CD4-positive, alpha-beta T cell (primary cell): ENCODE measurements at places on chromosomes 2 and 18.

DNA sequence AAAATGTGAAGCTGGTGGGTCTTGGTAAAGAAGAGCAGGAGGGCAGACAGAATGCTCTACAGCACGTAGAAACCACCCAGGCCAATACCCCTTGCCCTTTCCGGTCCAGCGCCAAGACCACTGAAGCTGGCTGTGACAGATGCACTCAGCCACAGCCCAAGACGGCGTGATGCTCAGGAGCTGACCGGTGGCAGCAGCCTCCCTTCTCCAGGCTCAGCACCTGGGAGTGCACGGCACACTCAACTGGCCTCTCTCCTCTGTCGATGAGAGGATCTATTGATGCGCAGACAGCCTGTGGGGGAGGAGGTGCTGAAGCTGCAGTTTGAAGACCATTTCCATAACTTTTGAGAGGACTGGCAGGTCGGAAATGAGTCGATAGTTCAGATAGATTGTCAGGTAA, 141.0 kb upstream of the MYT1L start:
- DNase-seq: no peak

DNA sequence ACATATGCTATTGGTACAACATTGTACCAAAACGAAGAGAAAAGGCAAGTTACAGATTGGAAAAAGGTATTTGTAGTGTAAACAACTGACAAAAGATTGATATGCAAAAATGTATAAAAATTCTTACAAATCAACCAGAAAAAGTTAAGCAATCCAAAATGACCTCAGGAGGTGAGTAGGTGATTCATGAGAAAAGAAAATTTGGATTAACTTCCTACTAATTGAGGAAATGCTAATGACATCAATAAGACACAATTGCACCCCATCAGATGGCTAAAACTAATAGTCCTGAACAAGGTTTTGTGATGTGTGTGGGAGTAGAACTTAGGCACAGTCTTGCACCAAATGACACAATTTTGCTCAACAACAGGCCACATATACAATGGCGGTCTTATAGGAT, 129.3 kb downstream of the COPS8 start:
- DNase-seq: no peak

DNA sequence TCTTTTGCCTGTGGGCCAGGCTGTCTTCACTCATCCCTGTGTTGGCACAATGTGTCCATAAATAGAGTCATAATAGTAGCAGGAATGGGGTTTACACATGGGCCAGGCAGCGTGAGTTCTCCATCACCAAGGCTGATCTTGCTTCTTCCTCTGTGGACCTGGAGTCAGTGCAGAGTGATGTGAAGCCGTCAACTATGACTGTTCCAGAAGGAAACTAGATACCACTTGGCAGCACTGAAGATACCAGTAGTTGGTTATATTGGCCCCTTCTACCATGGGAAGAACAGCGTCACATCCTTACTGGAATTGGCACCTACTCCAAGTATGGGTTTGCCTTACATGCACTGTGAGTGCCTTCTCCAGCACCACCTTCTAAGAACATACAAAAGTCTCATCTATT, 30.2 kb downstream of the COPS8 start:
- DNase-seq: no peak

- DNase-seq: peak; percentile 5
Observed at GRCh38 chr2:63977904-63978303, 41.3 kb downstream of the VPS54 start.

DNA sequence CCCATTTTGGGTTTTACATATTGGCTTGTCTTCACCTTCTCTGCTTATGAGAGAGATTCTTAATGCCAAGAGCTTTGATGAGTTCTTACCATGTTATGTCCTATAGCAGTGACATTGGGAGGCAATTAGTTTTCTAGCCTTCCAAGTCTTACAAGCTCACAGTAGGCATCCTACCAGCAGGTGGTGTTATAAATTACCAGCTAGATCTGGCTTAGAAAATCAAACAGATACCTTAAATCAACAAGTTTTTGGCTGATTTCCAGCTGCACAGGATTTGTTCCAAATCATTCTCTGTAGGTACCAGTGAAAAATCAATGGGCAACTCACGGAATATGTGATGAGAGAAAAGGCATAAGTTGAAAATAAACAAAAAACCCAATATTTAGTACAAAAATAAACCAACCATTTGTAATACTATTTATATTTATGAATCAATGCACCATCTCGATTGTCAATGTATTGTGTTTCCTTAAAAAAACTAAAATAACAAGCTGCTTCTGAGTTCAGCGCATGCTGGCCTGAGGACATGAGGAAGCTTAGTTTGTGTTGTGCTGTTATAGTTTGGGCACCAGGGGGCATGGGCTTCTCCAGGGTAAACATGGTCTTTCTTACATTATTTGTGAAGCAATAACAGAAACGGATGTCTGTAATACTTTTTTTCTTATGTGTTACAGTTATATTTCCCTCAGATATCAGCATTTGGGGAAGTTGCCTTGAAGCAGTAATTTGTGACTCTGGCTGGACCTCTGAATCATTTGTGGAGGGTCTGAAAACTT, 34.1 kb upstream of the NXPH2 start:
- DNase-seq: no peak

DNA sequence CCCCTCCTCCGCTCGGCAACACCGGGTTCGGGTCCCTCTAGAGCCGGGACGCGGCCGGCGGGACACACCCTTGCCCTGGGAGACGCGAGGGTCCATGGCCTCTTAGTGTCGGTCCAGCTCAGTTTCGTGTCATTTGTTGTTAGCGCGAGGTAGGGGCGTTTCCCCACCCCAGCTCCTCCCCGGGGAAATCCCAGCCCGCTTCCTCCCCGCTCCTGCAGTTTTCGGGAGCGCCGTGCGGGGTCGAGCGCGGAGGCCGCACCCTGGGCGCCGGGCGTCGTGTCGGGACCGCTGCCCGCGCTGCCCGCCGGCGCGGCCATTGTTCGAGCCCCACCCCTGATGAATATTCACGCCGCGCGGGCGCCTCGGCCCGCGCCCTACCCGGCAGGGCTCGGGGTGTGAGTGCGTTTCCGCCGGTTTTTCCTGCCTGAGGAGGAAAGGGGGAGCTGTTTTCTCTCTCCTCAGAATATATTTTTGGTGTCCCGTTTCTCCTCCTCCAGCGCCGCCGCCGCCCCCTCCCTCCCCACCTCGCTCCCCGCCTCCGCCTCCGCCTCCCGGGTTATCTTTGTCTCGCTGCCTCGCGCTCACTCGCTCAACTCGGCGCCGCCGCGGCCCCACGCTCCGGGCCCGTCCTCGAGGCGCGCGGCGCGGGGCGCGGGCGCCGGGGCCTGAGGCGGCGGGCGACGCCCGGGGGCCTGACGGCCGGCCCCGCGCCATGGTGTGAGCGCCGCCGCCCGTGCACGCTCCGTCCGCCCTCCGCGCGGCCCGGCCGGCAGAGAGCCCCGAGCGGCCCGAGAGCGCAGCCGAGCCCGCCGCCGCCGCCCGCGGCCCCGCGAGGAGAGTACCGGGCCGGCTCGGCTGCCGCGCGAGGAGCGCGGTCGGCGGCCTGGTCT, at the start of gene MAP4K4:
Gene MAP4K4 (plus strand): TSS at position 584 of the 890 bp plus-strand sequence. CDS start 374 bp downstream, outside the sequence.
- DNase-seq: peak; percentile 89

- no peak for DNase-seq
Observed at GRCh38 chr2:217910875-217911212, 92.0 kb downstream of the TNS1 start.

DNA sequence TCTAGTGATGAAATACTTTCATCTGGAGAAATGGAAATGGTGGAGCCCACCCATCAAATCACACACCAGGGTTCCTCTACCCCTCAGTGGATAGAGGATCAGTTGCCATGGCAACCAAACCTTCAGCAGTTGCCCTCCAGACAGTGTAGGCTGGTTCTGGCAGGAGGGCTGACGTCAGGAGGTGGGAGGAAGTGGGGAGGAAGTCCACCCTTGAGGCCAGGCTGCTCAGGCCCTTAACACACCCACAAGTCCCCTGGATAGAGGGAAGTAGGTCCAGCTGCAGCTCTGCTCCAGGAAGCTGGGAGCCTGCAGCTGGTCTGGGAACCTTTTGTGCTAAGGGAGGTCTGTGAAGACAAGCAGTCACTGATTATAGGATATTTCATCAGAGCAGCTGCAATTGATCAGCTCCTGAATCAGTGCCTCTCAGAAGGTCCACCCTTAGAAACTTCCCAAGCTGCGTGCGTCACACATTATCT, 186.6 kb downstream of the MTX2 start:
- no peak for DNase-seq

DNA sequence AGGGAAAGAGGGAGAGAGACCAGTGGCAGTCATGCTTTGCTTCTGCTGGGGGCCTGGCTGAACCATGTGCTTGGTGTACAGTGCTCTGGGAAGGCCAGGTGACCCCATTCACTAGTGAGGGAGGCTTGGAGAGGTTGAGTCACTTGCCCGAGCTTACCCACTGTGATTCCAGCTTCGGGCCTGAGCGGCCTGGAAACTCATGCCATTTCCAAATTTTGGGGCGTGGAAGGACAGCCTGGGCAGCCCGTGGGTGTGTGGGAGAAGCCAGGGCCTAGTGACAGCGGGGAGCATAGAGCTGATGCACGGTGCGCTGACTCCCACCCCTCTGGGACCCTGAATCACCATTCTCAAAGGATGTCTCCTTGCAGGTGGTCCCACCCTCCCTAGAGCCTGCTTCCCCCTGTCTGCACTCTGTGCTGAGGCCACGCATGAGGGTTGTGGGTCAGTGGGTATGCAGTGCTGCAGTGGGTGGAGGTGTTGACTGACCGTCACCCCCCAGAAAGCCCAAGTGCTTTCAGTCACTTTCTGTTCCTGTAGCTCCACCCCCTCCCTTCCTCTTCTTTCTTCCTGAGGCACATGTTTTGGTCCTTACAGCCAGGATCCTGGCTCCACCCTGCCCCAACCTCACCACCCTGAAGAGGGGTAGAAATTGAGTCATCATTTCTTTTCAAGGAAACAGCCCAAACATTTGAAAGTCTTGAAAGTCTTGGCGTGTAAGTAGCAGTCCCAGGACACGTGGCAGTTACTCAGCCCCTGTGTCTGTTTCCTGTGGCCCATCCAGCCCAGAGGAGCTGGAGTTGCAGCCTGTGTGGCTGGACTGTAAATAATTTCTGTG, 69.3 kb upstream of the MCFD2 start:
- no peak for DNase-seq

DNA sequence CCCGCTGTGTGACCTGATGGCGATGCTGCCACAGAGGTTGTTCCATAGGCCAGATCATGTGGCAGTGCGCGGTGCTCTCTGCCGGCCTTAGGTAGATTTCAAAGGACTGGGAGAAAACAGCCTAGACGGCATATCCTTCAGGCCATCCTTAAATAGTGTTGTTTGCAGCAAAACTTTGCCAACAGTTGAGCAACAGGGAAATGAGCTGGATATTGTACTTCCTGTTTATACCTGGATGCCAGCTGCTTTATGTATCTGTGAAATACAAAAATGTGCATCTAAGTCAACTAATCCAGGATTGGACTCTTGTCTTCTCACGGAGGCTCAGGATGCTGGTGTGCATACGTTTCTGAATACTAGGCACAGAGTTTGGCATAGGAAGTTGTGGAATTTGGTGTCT, 107.1 kb downstream of the EML6 start:
- no peak for DNase-seq

DNA sequence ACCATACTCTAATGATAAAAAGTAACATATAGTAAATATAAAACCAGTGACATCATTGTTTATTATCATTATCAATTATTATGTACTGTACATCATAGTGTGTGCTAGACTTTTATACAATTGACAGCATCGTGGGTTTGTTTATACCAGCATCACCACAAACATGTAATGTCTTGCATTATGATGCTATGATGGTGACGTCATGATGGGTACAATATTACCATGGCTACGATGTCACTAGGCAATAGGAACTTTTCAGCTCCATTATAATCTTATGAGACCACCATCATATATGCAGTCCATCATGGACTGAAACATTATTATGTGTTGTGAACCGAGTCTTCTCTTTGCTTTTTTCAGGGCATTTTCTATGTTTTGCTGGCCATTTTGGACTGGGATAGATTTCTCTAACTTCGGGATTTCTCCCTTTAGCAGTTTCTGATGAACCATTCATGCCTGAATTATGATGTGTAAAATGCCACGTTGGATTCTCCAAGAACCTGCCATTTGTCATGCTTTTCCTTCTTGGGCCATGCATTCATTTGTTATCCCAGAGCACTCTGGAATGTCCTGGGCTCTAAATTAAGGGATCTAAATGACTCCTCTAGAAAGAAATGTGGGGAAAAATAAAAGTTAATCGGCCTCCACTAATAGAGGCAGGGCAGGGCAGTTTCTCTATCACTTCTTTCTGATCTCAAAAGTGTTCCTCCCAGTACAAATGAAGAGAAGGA, 325.6 kb upstream of the TNP1 start:
- no peak for DNase-seq

DNA sequence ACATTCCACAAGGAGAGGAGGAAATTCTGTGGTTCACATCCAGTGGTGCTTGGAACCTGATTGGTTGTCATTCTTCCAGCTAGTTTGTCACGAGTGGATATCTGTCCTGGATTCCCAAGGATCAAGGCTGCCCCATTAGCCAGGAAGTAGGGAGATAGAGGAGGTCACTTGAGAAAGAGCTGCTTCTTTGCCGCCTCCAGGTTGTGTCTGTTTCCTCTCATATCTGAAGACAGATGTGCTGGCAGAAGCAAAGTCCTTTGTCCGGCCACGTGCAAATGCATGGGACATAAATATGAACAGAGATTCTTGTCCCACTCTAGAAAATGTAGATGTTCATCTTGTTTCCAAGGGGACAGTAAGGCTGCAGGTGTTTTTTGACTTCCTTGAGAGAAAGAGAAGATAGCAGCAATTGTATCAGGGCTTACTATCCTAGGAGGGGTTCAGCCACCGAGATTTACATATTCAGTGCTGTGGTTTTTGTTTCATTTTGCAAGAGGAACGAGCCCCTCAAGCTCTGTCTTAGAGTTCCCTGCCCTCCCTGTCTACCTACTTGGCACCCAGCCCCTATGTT, 174.4 kb downstream of the RPIA start:
- DNase-seq: no peak

DNA sequence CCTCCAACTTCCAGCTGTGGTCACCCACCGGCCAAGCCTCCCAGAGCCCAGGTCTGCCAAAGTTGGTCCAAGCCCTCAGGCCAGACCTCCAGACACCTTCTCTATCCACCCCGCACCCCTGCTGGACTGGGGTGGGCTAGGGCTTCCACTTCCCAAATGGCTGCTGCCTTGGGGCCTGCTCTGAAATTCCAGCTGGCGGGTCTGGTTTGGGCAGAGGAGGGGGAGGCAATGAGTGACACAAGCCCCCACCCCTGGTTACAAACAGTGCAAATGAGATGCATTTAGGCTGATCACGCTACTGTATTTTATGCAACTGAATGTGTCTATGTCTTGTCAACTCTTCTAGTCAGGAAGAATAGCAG, 14.6 kb downstream of the POU3F3 start:
- DNase-seq: no peak

DNA sequence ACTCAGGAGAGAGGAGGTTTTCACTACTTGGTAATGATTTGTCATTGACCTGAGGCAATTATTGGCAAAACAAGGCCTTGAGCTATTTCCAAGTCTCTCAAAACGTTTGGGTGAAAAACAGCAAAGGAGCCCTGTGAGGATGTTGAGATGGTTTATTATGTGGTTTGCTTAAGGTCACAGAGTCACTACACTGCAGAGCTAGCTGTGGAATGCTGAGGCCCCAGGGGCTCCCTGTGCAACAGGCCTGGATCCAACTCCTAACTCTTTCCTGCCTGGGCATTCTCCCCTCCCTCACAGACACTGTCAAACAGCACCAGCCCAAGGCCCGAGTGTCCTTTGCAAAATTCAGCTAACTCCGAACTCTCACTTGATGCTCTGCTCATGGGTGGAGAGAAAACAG, 754.6 kb upstream of the SOX11 start:
- DNase-seq: no peak

- DNase-seq: no peak
Observed at GRCh38 chr2:190812506-190813294, 67.9 kb upstream of the GLS start.
